Activated CD8-positive, alpha-beta T cell treated with anti-CD3 and anti-CD28 coated beads for 36 hours (primary cell): ENCODE measurements at places on chromosomes 6 and 20.
A peak's percentile ranks its signal among the peaks of the same experiment; 100 is the strongest.

DNA sequence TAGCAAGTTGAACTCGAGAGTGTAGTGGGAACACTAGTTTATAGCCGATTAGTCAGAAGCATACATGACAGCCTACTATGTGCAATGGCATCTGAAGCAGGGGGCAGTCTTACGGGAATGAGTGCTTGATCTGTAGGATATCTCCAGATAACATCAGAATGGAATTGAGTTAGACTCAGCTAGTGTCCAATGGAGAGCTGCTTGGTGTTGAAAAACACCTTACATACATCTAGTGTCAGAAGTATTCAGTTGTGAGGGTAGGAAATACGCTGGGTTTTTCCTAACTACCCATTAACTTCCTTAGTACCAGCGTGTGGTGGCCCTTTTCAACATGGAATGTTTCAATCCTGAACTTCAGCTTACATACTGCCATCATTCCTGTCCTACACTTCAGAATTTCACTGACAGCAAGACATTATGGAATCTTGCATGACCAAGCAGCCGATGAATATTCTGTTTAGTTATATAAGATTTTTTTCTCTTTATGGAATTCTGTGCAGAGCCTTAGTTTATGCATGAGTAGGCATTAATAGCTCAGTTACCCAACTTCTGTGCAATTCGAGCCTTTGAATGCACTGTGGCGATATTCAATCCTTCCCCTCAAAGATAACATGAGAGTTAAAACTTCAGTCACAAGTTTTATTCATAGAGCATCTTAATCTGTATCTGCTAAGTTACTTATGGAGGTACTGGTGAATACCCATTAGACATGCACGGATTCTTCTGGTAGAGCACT is 218.6 kb upstream of the MOCS1 start:
- no peak for DNase-seq

DNA sequence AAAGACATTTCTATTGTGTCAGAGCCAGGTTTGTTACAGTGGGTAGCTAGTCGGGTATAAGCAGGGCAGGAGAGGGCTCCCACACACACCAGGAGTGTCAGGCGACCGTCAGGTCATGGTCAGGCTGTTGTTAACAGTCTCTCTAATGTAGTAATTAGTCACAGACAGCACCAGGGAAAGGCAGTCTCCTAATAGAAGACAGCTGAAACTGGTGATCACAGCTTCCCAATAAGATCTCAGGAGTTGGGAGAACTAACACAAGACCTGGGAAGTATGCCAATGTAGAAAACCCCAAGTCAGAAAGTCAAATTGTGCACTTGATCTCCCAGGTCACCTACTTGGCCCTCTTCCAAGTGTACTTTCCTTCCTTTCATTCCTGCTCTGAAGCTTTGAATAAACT is 53.0 kb upstream of the GPR6 start:
- no peak for DNase-seq

DNA sequence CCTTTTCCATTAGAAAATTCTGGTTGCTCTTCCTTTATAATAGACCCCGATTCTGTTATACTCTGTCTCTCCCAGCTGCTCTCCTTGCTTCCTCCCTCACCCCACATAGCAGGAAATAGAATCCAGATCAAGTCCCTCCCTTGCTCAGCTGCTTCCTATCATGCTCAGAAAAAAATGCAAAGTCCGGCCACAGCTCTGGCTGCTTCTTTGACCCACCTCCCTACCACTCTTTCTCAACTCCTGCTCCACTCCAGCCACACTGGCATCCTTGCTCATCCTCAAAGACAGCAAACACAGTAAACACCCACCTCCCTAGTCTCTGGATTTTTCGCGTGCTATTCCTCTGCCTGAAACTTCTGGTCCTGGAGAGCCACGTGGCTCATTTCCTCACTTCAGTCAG is 9.1 kb upstream of the SLC22A16 start:
- no peak for DNase-seq

DNA sequence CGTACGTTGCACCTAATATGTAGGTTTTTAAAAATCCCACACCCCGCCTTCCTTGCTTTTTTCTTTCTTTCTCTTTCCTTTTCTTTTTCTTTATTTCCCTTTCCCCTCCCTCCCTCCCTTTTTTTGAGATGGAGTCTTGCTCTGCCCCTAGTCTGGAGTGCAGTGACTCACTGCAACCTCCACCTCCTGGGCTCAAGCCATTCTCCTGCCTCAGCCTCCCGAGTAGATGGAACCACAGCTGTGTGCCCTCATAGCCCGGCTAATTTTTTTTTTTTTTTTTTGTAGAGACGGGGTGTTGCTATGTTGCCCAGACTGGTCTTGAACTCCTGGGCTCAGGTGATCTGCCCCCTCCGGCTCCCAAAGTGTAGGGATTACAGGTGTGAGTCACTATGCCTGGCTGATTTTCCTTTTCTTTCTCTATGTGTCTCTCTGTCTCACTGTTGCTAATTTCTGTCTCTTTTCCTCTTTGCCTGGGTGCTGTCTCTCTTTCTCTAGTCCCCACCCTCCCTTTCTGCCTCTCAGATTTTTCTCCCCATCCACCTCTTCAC is 61.2 kb downstream of the SRC start:
- DNase-seq, result no peak

GRCh38 chr6:149891259-149891658 is 6.7 kb downstream of the RAET1E start:
- no peak for DNase-seq

DNA sequence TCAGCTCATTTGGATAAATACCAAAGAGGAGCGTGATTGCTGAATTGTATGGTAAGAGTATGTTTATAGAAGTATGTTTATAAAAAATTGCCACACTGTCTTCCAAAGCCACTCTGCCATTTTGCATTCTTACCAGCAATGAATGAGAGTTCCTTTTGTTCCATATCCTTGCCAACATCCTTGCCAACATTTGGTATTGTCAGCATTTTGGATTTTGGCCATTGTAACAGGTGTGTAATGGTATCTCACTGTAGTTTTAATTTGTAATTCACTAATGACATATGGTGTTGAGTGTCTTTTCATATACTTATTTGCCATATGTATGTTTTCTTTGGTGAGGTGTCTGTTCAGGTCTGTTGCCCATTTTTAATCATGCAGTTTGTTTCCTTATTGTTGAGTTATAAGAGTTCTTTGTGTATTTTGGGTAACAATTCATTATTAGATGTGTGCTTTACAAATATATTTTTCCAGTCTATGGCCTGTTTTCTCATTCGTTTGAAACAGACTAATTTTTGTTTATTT is 520.2 kb upstream of the SOX4 start:
- DNase-seq, result no peak

GRCh38 chr6:106613590-106613989 is 15.7 kb downstream of the RTN4IP1 start:
- no peak for DNase-seq

DNA sequence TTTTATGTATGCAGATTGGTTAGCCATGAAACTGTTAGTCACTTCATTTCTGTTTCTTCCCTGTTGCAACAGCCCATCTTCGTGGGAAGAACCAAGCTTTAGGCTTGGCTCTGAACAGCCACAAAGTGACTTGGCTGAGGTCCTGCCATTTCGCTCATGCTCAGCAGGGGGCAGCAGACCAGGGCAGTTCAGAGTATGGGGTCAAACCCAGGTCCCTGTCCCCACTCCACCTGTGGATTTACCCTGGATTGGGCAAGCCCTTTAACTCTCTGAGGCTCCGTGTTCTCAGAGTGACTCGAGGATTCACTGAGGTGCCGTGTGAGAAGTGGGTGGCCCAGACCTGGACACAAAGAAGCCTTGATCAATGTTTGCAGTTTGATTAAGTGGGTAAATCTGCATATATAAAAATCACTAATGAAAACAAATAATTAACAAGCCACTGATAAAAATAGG is 19.8 kb upstream of the MAP1LC3A start:
- DNase-seq, result peak; percentile 72

GRCh38 chr6:27582928-27583725 is 110.2 kb upstream of the ZNF184 start:
- peak; percentile 81 for DNase-seq

GRCh38 chr6:148867862-148868261 is 121.0 kb downstream of the UST start:
- DNase-seq, result peak; percentile 30

DNA sequence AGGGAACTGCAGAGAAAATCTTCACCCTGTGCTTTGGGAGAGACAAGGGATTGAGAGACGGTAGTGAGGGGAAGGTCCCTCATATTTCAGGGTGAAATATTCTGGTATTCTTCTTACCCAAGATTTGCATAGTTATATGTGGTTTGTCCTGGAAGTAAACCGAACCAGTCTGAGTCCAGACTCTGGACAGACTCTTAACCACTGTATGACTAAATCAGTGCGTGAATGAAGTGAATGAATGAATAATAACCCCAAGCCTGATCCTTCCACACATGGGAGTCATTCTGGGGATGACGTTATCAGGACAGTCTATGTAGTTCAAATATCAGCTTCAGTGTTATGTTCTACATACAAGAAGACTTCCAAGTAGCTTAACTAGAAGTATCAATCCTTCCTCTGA is 690.7 kb downstream of the KIF16B start:
- no peak for DNase-seq

- no peak for DNase-seq
These were observed 5.8 kb downstream of the AURKA start for GRCh38 chr20:56386219-56386618.

- DNase-seq, result no peak
These were observed 194.0 kb downstream of the GMPR start for GRCh38 chr6:16432075-16433032.

DNA sequence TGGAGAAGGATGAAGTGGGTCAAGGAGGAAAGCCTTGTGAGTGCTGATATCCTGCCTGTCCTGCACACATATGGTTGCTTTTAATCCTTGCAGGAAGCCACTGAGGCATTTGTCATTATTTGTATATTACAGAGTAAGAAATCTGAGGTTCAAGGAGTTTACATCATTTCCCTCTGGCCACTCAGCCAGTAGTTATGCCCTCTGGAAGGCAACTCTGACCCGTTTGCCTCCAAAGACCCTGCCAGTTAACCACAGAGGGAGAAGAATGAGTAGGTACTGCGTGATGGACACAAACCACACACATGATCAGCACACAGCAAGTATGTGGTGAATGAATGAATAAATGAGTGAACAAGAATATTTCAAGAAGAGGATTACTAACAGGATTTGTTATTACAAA is 7.9 kb upstream of the FAM210B start:
- DNase-seq, result no peak

DNA sequence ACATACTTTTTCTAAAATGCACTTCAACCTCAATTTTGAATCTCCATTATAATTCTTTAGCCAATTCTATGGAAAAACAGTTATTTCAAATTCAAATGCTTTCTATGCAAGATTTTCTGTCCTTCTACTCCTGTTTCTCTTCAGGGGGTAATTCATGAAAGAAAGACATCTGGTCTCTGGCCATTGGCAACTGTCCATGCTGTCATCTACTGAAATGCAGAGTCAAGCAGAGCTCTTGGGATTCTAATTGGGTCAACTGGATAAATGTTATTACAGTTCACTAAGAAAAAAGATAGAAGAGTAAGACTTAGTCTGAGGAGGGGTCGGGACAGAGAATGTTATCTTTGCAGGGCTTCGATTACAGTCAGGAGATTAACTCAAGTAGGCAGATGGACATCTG is 22.0 kb upstream of the BMP5 start:
- DNase-seq, result no peak

DNA sequence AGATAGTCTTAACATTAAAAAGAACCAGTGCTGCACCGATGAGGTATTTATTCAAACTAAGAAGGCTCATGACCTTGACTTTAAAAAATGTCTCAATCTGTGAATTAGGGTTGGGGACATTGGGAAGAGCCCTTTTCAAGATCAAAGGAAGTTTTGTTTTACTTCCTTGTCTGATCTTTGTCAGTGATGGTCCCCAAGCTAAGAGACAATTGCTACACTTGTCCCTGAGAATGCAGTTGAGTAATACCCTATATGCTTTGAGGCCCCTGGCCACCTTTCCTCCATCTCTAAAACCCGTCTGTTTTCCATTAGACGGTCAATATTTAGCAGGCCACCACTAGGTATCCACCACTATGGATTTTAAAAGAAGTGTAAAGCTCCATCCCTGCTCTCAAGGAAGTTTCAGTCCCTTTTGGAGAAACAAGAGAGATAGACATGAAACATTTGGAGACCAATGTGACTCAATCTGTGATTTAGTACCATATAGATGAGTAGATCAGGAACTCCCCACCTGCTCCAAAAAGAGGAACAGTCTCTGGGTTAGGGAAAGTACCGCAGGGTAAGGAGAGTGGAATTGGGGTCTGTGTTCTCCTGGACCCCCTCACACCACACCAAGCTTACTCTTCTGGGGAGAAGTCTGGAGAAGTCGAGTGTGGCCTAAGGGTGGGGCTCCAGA is 99.1 kb upstream of the ISM1 start:
- DNase-seq, result no peak

DNA sequence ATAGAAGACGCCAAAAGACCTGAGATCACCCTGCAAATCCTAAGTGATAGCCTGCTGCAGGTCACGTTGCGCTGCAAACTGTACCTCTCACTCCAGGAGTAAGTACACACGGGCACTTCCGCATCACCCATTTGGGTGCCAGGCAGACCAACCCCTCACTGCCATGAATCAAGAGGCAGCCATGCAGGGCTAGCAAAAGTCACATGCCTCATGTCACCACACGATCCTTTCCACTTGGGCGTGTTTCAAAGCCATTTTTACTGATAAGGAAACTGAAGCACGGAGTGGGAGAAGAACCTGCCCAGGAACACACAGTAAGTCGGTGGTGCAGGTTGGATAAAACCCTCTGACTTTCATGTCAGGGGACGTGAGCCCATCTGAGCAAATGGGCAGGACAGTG is 37.0 kb downstream of the BPIFB1 start:
- DNase-seq, result no peak

DNA sequence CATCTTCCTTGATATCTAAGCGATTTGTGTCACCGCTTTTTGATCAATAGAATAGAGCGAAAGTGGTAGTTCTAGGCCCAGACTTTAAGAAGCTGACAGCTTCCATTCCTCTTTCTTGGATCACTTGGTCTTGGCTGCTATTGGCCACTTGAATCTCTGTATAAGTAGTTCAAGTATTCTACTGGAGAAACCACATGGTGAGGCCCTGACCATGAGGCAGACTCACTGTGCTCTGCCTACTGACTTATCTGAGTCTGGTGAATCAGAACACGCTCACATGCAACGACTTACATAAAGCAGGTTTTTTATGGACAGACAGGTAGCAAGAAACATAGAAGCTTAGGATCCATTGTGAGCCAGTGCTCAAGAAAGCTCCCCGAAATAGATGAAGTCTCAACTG is 27.0 kb downstream of the OLIG3 start:
- DNase-seq, result no peak

GRCh38 chr20:19827818-19828217 is 69.8 kb downstream of the RIN2 start:
- no peak for DNase-seq

GRCh38 chr20:37596890-37597536 is 69.3 kb upstream of the BLCAP start:
- DNase-seq, result no peak

DNA sequence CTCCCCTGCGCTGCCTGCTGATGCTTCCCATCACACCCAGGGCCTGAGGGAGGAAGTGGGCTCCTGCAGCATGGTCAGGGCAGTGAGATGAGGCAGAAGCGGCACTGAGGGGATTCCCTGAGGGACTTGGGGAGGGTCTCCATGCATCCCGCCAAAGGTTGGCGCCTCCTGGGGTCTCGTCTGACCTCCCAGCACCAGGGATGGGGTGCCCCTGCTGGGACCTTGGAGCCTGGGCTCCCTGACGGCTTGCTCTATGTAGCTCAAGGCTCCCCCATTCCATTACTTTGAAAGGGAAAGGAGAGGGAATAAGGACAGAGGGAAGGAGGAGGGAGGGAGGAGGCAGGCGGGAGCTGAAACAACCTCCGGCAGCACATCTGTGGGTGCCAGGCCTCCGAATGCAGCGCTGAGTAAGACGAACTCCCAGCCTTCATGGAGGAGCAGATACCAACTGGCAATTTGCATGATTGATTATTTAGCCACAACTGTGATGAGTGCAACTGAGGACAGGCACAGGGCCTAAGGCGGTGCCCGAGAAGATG is 259.3 kb downstream of the ERMARD start:
- DNase-seq, result no peak
